RWPE1 (cell line): ENCODE measurements at places on chromosomes 5 and 9.
A peak's percentile ranks its signal among the peaks of the same experiment; 100 is the strongest.

DNA sequence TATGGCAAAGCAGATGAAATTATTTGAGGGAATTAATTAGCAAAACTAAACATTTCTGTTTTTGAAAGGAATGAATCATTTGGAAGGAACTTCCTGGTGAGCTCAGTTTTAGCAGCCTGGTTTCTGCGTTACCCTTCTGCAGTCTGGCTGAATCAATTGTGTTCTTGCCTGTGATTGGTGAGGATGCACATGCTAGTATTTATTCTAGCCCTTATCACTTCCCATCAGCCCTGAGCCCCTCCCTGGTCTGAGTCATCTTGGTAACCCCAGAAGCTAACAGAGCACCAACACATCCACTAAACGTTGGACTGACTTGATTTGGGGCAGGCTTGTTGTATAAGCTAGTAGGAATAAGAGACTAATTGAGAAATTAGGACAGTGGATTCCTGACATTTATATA lies 6.6 kb downstream of the TJP2 start:
- peak; percentile 97 for DNase-seq

- DNase-seq, result no peak
Measured at GRCh38 chr5:35785601-35786085, 71.0 kb upstream of the IL7R start.

DNA sequence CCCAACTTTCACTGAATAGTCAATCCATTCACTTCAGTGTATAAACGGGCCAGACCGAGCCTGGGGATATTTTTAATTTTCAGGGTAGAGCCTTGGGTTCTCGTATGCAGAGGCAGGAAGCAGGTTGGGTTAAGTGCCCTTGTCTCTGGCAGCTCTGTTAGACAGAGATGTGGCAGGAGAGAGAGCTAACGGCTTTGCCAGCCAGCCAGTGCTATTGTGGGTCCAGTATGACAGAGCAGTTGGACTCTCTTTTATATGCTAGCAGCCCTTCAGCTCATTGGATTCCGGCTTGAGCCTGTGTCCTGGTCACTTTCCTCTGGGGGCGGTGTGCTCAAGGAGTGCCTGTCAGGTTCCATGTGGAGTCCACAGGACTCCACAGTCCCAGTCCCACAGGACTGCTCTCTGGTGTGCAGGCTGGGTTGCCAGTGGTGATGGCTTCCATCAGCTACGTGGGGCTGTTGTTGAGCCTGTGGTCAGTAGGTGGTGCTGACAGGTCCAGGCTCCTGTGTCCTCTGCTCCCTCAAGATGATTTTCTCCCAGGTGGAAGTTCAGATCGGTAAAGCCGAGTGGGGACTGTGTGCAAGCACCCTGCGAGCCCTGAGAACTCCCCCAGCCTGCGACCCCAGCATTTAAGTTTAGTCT lies 14.3 kb downstream of the CLTA start:
- no peak for DNase-seq

DNA sequence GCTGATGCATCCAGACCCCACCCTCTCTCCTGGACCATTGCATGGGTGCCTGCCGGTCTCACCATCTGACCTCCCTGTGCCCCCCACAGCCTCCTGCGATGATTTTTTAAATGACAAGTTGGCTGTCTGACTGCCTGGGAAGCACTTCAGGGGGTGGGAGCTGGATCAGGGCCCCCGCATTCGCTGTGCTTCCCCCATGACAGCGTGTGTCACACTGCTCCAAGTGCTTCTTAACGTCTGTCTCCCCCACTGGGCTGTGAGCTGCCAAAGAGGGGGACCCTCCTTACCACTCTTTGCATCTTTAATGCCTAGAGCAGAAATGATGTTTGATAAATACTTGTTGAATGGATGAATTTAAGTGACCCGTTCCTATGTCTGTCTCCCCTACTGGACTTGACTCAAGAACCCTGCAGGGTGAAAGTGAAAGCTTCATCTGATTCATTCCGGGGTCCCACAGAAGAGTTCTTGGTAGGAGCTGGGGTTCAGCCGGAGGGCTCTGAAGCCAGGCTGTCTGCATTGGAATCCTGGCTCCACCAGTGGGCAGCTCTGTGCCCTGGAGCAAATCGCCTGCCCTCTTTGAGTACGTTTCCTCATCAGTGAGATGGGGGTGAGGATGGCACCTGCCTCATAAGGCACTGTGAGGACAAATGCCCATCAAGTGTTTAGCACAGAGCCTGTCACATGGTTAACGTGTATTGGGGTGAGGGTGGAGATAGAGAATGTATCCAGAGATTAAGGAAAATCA lies 7.6 kb upstream of the EGR1 start:
- no peak for DNase-seq

DNA sequence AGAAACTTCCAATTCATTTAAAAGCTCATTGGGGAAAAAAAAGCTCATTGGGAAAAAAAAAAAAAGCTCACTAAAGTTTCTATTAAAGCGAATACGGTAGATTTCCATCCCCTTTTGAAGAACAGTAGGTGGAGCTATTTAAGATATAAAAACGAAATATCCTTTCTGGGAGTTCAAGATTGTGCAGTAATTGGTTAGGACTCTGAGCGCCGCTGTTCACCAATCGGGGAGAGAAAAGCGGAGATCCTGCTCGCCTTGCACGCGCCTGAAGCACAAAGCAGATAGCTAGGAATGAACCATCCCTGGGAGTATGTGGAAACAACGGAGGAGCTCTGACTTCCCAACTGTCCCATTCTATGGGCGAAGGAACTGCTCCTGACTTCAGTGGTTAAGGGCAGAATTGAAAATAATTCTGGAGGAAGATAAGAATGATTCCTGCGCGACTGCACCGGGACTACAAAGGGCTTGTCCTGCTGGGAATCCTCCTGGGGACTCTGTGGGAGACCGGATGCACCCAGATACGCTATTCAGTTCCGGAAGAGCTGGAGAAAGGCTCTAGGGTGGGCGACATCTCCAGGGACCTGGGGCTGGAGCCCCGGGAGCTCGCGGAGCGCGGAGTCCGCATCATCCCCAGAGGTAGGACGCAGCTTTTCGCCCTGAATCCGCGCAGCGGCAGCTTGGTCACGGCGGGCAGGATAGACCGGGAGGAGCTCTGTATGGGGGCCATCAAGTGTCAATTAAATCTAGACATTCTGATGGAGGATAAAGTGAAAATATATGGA lies at the start of gene PCDHGA12:
TSS of gene PCDHGA12 (plus strand) at position 176 of the 782 bp plus-strand sequence. CDS start at position 429, 253 bp downstream.
- peak; percentile 60 for DNase-seq

GRCh38 chr9:81694541-81694940 lies 5.2 kb upstream of the TLE1 start:
- no peak for DNase-seq

- DNase-seq, result no peak
Measured at GRCh38 chr5:14168144-14168792, 25.1 kb downstream of the TRIO start.
